ENCODE measurements at places on chromosomes 11 and 22. TPM values are rescaled to one million over a fixed set of nuclear protein-coding genes. Genes with fewer than 3 reads are reported as not detected.

GRCh38 chr11:113991170-113991569, 16.3 kb downstream of the HTR3A start:
- peaks cover 8% of the 10 kb centered on the region for H3K27me3 ChIP-seq
- no peak overlapping the region for H3K27ac ChIP-seq
- no peaks in the 10 kb centered on the region for H3K36me3 ChIP-seq
- H3K4me1 ChIP-seq, result no peaks in the 10 kb centered on the region
- H3K4me3 ChIP-seq, result no peak overlapping the region

The DEPDC7 gene
- total RNA-seq, result 4.0 TPM

GRCh38 chr11:6618117-6619003, 862 bp downstream of the TPP1 start:
- H3K36me3 ChIP-seq, result no peaks in the 10 kb centered on the region
- H3K27me3 ChIP-seq, result no peaks in the 10 kb centered on the region
- peaks cover 30% of the 10 kb centered on the region for H3K4me1 ChIP-seq
- H3K4me3 ChIP-seq, result peak overlapping the region; percentile 85

The ADORA2A gene
- 3.9 TPM for total RNA-seq

The CNTF gene
- total RNA-seq, result 1.4 TPM

The ANKRD49 gene
- 10.3 TPM for total RNA-seq

The JAML gene
- not detected for total RNA-seq

The RAB3IL1 gene
- 0.91 TPM for total RNA-seq

The DCDC1 gene
- 1.0 TPM for total RNA-seq

DNA sequence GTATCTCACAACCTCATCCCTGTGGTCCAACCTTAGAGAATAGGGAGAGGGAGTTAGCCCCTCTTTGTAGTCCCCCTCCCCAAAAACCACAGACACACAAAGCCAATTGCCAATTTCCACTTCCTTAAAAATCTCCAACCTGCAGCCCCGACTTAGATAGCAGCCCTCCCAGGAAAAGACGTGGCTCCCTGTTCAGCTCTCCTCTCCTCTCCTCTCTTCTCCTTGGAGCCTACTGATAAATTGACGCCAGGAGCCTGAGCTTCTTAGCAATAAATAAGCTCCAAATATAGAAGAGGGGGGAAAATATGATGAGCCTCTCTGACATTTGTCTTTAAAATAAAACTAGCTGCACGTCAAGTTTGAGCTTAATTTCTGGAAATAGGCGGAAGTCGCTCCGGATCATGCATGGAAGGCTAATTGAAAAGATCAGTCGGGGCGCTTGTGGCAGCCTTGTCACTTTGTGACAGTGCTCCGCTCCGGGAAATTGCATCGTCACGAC, 7.3 kb downstream of the PAX6 start:
- H3K36me3 ChIP-seq, result peaks cover 2% of the 10 kb centered on the region
- H3K4me1 ChIP-seq, result peaks cover 33% of the 10 kb centered on the region
- peaks cover 68% of the 10 kb centered on the region for H3K27me3 ChIP-seq
- peak overlapping the region; percentile 50 for H3K27ac ChIP-seq

DNA sequence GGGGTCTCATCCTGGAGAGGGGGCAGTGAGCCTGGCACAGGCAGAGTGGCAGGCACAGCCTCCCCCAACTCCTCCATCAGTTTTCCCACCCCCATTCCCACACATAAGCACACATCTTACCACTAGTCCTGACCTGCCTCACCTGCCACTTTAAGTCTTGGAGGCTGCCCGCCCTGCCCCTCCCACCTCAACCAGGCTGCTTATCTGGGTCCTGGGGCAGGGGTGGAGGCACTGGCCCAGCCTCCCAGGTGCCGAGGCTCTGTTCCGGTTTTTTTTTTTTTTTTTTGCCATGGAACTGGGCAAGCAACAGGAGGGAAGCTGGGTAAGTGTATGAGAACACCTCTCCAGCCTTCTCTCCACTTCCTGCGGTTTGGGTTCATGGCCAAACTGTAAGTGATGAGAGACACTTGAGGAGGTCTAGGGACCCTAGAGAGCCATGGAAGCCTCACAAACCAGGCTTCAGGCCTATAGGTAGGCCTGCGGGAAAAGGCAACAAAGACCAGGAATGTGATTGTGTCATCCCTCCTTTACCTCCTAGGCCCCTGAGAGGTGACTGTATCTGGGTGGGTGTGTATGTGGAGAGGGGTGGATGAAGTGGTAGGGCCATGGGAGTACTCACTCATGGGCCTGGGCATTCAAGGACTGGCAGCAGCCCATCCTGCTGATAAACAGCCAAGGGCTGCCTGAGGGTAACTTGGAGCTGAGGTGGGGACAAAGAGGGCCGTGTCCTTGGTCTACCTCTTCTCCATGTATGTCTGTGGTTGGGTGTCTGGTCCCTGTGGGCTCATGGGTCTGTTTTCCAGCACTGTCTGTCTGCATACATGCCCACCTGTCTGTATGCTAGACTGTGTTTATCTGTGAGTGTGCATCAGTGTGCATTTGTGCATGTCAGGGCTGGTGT, 22.6 kb downstream of the PHLDB1 start:
- H3K27ac ChIP-seq, result no peak overlapping the region
- no peak overlapping the region for H3K4me3 ChIP-seq
- DNase-seq, result no peak
- no peaks in the 10 kb centered on the region for H3K27me3 ChIP-seq

- DNase-seq, result no peak
- peaks cover 6% of the 10 kb centered on the region for H3K4me1 ChIP-seq
- H3K36me3 ChIP-seq, result no peaks in the 10 kb centered on the region
- H3K27ac ChIP-seq, result no peak overlapping the region
- no peaks in the 10 kb centered on the region for H3K27me3 ChIP-seq
Measured at GRCh38 chr11:4076774-4077173, 17.8 kb upstream of the RRM1 start.

DNA sequence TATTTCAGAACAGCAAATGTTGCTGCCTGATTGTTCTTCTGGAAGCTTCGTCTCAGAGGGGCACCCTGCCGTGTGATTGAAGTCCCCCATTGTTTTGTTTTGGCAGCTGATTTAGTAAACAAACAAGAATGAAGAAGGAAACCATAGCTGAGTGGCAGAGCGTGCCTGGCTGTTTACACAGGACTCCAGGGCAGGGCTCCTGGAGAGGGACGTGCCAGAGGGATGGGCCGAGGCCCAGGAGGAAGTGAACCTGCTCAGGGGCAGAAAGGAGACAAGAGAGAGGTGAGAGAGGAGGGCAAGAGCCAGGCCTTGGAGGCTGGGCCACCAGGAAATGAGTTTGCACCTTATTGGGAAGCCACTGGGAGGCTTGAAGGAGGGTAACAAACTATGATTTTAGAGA, 85.5 kb upstream of the B3GAT1 start:
- H3K4me3 ChIP-seq, result no peak overlapping the region
- H3K4me1 ChIP-seq, result no peaks in the 10 kb centered on the region
- no peak overlapping the region for H3K27ac ChIP-seq
- no peak for DNase-seq
- no peaks in the 10 kb centered on the region for H3K27me3 ChIP-seq

DNA sequence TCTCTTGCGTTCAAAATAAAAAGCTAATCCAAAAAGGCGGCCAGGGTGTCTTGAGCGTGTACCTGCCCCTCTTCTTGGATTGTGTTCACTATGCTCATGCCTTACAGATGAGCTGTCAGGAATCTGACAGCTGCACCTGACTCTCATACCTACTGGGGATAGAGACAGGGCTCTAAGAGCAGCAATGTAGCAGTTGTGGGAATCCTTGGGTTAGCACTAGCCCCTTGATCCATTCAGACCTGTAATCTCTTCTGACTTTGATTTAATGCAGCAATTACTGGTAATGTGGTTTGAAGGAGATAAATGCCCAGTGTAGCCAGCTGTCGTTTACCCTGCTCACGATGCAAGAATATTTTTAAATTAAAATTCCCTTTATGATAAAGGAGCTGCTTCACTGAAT, 145.8 kb downstream of the APOL5 start:
- H3K27ac ChIP-seq, result no peak overlapping the region
- no peaks in the 10 kb centered on the region for H3K36me3 ChIP-seq
- DNase-seq, result no peak
- no peaks in the 10 kb centered on the region for H3K4me1 ChIP-seq
- H3K27me3 ChIP-seq, result no peaks in the 10 kb centered on the region

Data from astrocyte (in vitro differentiated cells and primary cell).